ENCODE measurements at places on chromosomes 2 and 18.

DNA sequence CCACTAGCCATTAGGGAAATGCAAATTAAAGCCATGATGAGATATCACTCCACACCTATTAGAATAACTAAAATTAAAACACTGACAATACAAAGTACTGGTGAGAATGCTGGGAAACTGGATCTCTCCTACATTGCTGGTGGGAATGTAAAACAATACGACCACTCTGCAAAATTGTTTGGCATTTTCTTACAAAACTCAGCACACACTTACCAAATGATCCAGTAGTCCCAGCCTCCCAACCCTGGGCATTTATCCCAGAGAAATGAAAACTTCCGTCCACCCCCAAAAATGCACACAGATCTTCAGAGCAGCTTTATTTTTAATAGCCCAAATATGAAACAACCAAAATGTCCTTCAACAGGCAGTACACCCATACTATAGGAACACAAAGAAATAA is 8.9 kb upstream of the TMSB10 start:
- DNase-seq = no peak

GRCh38 chr2:187982668-187983067 is 309.0 kb upstream of the GULP1 start:
- DNase-seq = peak; percentile 25

- DNase-seq = no peak
These were observed 239.3 kb downstream of the GBX2 start for GRCh38 chr2:235928751-235929370.

GRCh38 chr2:216860426-216861137 is 718 bp upstream of the TNP1 start:
- DNase-seq = no peak

GRCh38 chr2:230218421-230218820 is 1.4 kb downstream of the SP110 start:
- DNase-seq = peak; percentile 58

DNA sequence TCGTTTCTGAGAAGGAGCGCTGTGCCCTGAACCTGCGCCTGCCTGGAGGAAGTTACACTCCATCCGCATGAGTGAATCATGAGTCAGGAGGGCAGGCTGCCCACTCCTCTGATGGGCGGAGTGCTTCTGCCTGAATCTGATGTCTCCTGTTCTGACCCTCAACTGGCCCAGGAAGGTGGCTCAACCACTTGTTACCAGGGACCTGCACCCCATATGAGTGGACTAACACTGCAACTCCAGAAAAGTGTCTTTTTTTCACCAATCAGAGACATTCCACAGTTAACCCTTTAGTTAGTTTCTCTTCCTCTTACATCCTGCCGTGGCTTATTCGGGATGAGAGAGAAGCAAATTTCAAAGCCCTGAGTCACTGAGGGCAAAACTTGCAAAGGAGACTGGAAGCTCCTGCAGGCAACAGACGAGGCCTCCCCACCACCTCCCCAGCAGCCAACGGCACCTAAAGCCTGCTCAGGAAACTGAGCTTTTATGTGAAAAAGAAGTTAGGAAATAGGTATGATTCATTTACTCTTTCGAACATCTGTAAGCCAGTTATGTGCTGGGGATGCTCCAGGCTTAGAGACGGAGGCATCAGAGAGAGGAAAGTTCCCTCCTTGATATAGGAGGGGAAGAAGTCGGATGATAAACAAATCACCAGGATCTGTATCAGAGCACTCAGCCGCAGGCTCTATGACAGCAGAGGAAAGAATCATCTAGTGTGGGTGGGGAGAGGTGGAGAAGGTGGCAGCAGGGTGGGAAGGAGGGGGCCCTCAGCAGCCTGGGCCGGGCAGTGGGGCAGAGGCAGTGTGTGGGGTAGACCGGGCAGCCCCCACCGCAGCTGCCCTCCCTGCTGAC is 30.9 kb downstream of the MBP start:
- peak; percentile 37 for DNase-seq

DNA sequence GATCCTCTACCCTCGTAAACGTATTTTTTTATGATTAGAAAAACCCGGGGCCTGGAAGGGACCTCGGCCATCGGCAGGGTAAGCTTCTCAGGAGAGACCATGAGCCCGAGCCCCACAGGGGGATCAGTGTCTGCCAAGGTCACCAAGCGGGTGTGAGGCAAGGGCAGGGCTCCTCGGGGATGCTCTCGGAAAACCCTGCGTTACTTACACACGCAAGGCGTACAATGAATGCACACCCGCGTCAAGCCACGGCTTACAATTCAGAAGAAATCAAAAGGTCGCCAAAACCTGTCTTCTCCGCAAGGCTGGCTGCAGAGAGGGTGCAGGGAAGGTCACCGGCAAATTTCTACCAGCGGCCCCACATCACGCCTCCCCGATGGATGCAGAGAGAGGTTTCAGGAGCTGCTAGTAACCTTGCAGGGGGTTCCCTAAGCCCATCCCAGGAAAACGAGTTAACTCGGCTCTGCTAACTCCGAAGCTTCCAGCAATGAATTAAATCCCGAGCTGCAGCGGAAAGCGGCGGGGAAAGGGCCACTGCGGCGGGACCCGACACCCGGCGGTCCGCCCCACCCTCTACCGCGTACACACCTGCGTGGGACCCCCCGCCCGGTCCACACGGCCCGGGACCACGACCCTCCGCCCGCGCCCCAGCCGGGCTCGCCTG is 638 bp downstream of the ST3GAL5 start:
- DNase-seq = no peak

DNA sequence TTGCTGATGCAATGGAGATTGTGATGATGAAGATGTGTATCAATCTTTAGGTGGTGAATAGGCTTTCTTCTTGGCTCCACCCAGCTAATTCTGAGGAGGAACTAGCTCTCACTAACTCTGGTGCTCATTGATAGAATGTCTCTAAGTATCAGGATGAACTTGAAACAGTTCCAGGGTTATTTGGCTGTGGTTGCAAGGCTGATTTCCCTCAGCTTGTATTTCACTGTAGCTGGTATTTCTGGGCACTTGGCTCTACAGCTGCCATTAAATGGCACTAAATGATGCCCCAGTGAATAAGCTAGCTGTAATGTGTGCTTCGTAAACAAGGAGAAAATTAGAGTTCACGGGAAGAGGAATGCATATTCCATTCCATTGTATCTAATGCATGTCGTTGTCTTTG is 241.2 kb downstream of the RPIA start:
- DNase-seq = no peak

- no peak for DNase-seq
These were observed 367.5 kb upstream of the MMADHC start for GRCh38 chr2:149954981-149955600.

DNA sequence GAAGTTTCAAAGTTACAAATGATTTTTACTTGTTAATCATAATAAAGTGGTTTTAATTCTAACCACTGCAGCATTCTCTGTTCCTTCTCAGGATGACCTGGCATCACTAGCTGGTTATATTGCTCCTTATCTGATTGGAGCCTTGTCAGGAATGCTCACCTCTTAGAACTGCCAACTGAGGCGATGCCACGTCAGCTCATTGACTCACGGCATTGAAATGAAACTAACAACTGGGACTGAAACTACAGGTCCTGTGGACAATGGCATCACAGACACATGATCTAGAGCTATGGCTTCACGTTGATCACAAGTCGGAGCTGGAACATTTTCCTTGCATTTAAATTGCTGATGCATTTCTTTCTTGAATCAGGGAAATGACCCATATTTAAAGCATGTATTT is 54.9 kb upstream of the MAP2 start:
- no peak for DNase-seq

DNA sequence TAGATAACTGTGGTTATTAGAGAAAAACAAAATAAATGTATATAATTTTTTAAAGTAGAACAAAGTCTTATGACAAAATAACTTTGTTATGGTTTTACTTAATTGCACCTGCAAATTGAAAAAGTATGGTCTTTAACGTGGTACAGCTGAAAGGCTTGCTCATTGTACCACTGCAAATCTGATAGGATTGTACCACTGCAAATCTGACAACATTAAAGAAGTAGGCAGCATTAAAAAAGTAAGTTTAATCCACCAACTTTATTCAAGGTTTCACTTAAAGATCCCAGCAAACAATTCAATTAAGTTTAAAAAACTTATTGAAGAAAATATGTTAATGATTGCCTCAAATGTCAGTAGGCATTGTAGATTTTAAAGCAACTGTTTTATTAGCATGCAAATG is 4.7 kb downstream of the SP5 start:
- no peak for DNase-seq

GRCh38 chr2:75547345-75548035 is 13.2 kb downstream of the EVA1A start:
- no peak for DNase-seq

- DNase-seq = no peak
These were observed 52.7 kb downstream of the ABCB11 start for GRCh38 chr2:168978461-168978861.

DNA sequence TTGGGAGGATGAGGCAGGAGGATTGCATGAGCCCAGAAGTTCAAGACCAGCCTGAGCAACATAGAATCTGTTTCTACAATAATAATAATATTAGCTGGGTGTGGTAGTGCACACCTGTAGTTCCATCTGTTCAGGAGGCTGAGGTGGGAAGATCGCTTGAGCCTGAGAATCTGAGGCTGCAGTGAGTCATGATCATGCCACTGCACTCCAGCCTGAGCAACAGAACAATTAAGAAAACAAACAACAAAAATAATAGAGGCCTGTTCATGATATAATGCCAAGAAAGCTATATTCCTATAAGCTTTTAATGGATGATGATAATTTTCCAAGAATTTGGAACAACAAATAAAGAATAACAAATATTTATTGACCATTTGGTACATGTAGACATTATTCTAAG is 6.9 kb upstream of the CCBE1 start:
- DNase-seq = no peak

- DNase-seq = no peak
These were observed 153.7 kb downstream of the SOX11 start for GRCh38 chr2:5845798-5846330.

GRCh38 chr18:34993289-34993688 is 47.9 kb upstream of the MAPRE2 start:
- no peak for DNase-seq

- DNase-seq = no peak
These were observed 8.8 kb downstream of the DHX57 start for GRCh38 chr2:38866773-38867443.

DNA sequence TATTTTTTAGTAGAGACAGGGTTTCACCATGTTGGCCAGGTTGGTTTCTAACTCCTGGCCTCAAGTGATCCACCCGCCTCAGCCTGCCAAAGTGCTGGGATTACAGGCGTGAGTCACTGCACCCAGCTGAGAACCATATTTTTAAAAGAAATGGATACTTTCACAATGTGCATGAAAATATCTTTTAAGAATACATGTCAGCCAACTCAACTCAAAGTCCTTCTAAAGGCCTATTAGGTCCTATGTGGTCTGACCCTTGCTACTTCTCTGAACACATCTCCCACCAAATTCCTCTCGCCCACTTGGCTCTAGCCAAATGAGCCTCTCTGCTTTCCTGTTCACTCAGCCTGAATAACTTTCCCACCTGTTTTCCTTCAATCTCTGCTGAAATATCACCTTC is 119.6 kb downstream of the MTX2 start:
- DNase-seq = no peak

- DNase-seq = no peak
These were observed 43.2 kb upstream of the SALL3 start for GRCh38 chr18:78936251-78937005.

GRCh38 chr2:33321236-33321771 is 155.1 kb upstream of the RASGRP3 start:
- DNase-seq = no peak

- DNase-seq = no peak
These were observed 233.3 kb downstream of the AGAP1 start for GRCh38 chr2:235727174-235727573.

- DNase-seq = no peak
These were observed 25.2 kb downstream of the MYCN start for GRCh38 chr2:15965564-15966019.

DNA sequence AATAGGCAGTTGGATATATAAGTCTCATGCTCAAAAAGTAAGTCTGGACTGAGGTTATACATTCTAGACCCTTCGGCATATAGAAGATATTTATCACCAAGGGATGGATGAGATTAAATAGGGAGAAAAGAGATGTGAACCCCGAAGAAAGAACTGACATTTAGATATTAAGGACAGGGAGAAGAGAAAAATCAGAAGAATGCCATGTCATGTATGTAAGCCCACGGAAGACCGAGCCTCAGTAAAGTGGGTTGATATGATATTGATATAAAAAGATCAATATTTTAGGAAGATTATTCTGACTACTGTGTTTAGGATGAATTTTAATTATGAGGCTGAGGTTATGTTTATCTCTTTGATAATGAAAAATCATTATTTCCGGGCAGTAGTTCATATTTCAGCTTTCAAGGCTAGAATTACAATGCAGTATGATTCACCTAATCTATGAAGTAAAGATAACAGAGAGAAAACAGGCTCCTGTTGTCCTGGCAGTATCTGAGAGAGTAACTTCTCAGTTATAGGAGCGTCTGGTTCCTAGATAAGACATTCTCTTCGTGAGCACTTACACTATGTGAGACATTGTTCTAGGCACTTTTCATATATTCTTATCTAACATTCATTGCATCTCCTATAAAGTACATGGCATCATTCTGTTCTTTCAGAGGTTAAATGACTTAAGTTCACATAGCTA is 83.0 kb downstream of the UBR3 start:
- DNase-seq = no peak

DNA sequence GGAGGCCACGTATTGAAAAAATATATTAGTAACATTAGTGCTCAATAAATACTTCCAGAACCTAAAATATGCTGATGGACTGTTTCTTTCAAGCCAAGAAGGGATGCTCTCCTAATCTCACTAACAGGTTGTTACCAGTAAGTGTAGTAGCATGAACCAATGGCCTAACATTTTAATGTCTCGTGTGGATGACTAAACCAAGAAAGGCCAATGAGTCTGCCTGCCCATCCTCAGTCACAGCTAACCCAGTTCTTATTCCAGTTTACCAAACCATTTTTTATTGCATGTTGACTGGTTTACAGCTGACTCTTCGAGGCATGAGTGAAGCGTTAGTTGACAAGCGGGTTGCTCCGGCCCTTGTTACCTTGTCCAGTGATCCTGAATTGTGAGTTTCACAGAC is 45.1 kb upstream of the TNFRSF11A start:
- DNase-seq = no peak

GRCh38 chr2:49416252-49416651 is 261.9 kb upstream of the FSHR start:
- DNase-seq = no peak

DNA sequence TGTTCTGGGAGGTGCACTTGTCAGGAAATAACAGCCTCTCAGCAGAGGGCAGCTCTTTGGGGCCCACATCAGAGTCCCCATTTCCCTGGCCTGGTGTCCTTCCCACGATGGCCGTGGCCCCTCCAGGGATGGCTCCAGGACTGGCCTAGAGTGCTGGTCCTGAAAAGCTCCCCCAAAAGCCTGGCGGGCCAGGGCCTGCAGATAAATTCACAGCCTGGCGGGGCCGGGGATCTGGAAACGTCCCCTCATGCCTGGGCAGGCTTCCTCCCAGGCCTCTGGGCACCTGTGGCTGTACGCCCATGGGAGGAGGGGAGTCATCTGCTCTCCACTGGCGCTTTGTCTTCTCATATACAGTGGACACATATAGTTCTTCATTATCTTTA is 52.6 kb upstream of the HS6ST1 start:
- no peak for DNase-seq

GRCh38 chr2:152468899-152469692 is 134.1 kb downstream of the FMNL2 start:
- no peak for DNase-seq
